Fibroblast of skin of right quadriceps (primary cell): ENCODE measurements at places on chromosomes 11 and 22.
A peak's percentile ranks its signal among the peaks of the same experiment; 100 is the strongest.

GRCh38 chr11:75780888-75781287, 12.3 kb downstream of the DGAT2 start:
- DNase-seq = no peak

DNA sequence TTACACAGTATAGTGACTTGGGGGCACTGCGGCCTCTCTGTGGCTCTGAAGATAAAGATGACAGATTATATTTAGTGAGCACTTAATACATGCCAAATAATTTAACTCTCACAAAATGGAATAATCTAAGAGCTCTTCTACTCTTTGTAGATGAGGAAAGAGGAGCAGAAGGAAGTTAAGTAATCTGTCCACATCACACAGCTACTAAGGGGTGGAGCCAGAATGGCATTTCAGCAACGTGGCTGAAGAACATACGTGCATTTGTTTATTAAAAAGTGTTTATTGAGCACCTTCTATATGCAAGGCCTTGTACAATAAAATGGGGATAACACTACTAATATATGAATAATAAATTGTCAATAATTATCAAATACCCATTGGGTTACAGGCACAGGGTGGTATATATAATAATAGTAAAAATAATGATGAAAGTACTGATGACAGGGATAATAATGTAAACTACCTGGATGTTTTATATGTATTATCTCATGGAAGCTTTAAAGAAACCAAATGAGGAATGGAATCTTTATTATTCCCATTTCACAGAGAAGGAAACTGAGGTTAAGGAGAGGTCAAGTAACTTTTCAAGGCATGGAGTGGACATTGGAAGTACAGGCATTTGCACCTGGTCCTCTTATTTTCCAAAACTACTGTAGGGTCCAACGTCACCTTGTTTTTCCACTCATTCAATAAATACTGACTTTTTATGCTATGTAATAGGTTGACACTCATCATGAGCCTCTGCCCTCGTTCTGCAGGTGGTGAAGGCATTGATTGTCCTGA, 38.0 kb upstream of the IL17RA start:
- DNase-seq = no peak

DNA sequence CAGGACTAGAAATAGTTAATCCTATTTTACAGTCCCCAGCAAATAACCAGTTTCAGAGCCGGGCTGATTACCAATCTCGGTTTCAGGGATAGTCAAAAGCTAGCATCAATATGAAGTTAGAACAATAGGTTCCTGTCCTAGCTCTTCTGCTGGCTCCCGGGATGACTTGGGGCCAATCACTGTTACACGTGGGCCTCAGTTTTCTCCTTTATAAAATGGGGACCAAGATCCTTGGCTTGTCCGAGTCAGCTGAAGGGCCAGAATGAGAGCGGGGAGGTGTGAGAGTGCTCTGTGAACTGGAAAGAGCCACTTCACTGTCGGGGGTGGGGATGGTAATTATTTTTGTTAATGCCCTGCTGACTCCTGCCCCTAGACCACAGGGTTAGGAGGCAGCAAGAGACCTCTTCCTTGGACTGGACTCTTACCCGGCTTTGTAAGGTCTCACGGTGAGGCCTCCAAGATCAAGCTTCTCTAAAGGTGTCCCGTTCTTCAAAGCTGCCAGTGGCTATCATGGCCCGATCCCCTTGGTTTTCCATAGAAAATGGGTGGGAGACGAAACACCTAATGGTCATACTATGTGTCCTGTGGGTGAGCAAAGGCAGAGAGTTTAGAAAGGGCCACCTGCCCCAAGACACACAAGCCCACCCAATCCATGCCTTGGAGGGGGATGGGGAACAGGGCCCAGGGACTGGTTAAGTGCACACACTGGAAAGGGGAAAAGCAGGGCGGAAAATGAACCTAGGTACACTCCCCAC, 1.4 kb downstream of the UCP2 start:
- DNase-seq = no peak

GRCh38 chr11:44333271-44334218, 23.6 kb upstream of the ALX4 start:
- no peak for DNase-seq

DNA sequence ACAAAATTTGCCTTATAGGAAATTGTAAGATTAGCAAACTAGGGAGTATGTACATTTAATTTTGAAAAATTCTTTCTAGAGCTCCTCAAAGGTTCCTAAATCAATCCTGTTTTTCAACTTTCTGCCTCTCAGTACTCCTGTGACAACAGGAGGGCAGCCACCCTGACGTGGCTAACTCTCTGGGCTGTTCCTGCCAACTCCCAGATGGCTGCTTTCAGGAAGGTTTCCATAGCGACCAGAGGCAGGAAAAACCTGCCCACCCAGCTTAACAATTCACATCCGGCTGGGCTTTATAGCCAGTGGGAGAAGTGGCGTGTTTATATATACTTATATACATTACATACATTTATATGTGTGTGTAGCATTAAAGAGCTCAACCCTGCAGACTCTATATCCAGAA, 26.5 kb downstream of the SGSM3 start:
- peak; percentile 77 for DNase-seq

DNA sequence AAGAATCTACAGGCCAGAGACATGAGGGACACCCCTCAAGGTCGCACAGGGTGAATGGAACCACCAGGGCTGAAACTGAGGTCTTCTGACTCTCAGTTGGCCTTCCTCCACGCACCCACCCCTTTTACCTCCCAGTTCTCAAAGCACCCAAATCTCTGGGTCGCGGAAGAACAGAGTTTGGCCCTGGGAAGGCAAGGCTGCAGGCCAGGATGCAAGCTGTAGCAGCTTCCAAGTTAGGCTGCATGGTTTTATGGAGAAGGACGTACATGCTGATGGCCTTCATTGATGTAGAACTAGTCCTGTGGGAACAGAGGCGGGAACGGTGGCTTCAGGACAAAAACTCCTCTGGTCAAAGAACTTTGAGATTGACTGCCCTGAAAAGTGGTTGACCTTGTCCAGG, 143.5 kb upstream of the B3GAT1 start:
- no peak for DNase-seq

DNA sequence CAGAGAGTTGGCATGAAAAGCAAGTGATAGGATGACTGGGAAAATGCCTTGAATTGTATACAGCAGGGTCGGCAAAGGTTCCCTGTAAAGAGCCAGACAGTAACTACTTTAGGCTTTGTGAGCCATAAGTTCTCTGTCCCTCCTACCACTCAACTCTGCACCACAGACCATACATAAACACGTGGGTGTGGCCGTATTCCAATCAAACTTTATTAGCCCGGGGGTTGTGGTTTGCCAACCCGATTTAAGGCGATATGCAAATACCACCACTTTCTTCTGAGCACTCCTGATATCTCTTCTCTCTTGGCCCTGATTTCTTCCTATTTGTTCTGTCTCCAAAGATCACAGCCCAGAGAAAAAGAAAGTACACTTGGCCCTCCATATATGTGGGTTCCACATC, 87.5 kb downstream of the MN1 start:
- no peak for DNase-seq

GRCh38 chr11:12846786-12847615, 162.1 kb upstream of the RASSF10 start:
- DNase-seq = no peak

- DNase-seq = no peak
Measured at GRCh38 chr22:42895541-42895981, 38.5 kb upstream of the ARFGAP3 start.

- no peak for DNase-seq
Measured at GRCh38 chr11:45881708-45882368, 3.6 kb upstream of the MAPK8IP1 start.

DNA sequence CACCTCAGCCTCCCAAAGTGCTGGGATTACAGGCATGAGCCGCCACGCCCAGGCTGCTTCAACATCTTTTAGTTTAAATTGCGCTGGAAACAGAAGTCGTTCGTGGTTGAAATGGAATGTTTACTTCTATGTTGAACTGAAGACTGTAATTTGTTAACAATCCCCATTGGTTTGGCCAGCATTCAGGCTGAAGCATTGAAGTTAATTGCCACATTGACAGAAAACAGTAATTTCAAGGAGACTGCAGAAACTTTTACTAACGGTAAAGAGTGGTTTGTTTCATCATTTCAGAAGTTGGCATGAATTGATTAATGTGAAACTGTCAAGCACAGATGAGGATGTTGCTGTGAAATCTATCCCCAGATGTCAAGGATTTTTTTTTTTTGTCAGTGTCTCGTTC, 14.2 kb downstream of the AP5B1 start:
- peak; percentile 81 for DNase-seq

GRCh38 chr22:41781507-41781906, 19.0 kb upstream of the CCDC134 start:
- DNase-seq = no peak

DNA sequence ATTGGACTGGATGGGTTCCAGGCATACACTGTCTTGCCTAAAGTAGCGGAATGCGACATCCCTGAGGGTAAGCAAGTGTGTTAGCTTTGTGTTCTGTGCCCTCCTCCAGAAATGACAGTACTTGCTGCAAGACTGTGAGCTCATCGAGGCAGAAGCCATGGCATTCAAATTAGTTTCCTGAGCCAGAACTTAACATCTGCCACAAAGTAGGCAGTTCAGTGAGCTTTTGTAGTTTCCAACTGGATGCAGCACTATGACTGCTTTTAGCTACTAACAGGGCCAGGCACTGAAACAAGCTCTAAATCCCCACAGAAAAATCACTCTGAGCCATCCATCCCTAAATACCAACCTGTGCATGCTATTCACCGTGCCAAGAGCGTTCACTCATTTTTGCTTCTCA, 1.2 kb upstream of the FAR1 start:
- no peak for DNase-seq

- DNase-seq = no peak
Measured at GRCh38 chr11:48029681-48030290, 49.4 kb downstream of the PTPRJ start.

DNA sequence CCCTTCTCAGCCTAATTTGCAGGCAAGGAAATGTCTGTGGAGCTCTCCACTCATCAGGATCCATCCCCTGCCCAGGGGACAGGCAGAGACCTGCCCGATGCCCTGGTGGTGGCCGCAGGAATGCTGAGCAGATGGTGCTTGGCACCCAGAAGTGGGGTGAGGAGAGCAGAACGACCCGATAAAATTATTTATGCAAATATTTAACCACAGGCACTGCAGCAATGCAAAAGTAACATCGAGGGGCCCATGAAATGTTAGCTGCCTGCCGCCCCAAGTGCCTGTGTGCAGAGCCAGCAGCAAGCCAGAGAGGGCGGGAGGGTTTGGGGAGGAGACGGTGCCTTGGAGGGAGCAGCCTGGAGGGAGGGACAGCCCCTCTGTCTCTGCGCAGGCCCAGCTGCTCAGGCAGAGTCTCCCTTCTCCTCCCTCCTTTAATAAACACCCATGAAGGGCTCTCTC, 205.5 kb downstream of the CTTN start:
- no peak for DNase-seq

- no peak for DNase-seq
Measured at GRCh38 chr11:114987186-114987760, 308.9 kb downstream of the NXPE2 start.

- DNase-seq = peak; percentile 100
Measured at GRCh38 chr11:62573592-62574362, at the start of gene EEF1G. EEF1G (minus strand) TSS chr11:62573891; CDS start chr11:62573842, 49 bp downstream.

GRCh38 chr22:49628391-49629260, 199.0 kb downstream of the BRD1 start:
- DNase-seq = no peak

GRCh38 chr11:70883973-70884623, 368.3 kb downstream of the SHANK2 start:
- no peak for DNase-seq

- DNase-seq = no peak
Measured at GRCh38 chr11:107504981-107505380, 47.4 kb upstream of the CWF19L2 start.

DNA sequence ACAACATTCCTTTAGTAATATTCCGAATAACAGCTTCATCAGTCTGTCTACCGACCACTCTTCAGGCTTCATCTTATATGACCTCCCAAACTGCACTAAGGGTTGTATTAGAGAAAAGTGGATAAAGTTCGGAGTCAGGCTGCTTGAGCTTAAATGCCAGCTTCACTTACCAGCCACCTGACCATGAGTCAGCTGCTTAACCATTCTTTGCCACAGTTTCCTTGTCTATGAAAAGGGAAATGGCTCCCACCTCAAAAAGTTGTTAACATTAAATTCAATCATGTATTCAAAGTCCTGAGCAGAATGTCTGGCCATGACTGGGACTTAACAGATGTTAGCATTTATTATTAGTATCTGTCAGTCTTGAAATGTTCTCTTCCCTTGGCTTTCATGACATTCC, 20.9 kb downstream of the LIMK2 start:
- no peak for DNase-seq

DNA sequence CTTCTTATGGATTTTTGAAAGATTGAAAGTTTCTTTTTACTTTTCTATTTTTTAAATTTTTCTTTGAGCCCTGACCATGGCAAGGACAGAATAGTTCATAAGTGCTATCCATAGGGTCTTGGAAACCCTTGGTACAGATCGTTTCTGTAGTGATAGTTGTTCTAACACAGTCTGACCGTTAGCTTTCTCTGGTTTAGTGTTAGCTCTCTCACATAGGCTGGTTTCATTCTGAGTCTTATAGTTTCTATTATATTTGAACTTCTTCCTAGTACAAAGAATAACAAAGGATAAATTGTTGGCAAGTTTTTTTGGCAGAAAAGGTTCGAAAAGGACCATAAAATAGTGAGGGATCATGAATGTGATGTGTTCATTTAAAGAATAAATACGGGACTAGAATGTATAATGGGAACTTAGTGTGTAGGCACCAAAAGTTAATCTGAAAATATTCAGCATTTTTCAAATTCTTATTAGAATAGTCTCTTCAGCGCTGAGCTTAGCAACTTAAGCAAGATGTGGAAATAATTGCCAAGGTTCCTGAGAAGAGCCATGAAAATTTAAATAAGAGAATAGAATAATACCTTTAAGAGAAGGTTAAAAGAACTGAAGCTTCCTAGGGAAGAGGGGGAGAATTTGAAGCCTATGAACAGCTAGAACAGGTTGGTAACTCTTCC, 24.1 kb downstream of the FDX1 start:
- no peak for DNase-seq
